Activated T-helper 2 cell treated with anti-CD3 and anti-CD28 coated beads, Interferon-gamma antibody, Interleukin-2, Interleukin-4, amounts not matched to agents 10 μg/mL and 5 μg/mL and 100 μg/mL, durations not matched to agents 14 hours and 24 hours and 36 hours (primary cell): ENCODE measurements at places on chromosomes 1 and 21. TPM values are rescaled to one million over a fixed set of nuclear protein-coding genes. Genes with fewer than 3 reads are reported as not detected.

The DNM3 gene
- 0.37 and 0.41 TPM in 2 replicates for total RNA-seq

GRCh38 chr1:229470406-229471043 lies 36.6 kb upstream of the ACTA1 start:
- DNase-seq, result no peak

GRCh38 chr1:76227621-76228020 lies 153.1 kb downstream of the ST6GALNAC3 start:
- no peak for DNase-seq

- DNase-seq, result no peak
Measured at GRCh38 chr1:38693031-38693430, 166.5 kb downstream of the RRAGC start.

- DNase-seq, result no peak
Measured at GRCh38 chr1:99133756-99134500, 129.3 kb upstream of the PLPPR5 start.
